Small intestine (tissue), 16 donors: ENCODE measurements at places on chromosomes 16 and 17.

DNA sequence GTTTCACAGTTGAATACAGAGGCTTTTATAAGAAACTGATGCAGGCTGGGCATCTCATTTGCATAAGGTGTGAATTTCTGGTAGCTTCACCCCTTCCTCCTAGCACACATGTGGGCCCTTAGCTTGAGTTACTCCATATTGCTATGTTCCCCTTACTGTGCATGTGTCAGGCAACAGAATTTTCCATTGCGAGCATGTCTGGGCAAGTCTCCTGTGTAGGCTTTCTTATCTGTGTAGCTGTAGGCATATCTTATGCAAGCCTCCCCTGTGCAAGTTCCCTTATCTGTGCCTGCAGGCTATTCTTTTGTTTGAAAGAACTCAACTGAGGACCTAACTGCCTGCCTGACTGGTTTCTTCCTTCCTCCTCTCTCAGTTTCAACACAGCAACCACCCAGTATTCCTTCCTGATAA lies 597.4 kb upstream of the CDH5 start:
- no peak for DNase-seq
- H3K27me3 ChIP-seq, result no peaks in the 10 kb centered on the region
- no peak overlapping the region for H3K27ac ChIP-seq
- no peaks in the 10 kb centered on the region for H3K36me3 ChIP-seq
- H3K4me1 ChIP-seq, result no peaks in the 10 kb centered on the region
- no peak overlapping the region for H3K4me3 ChIP-seq

DNA sequence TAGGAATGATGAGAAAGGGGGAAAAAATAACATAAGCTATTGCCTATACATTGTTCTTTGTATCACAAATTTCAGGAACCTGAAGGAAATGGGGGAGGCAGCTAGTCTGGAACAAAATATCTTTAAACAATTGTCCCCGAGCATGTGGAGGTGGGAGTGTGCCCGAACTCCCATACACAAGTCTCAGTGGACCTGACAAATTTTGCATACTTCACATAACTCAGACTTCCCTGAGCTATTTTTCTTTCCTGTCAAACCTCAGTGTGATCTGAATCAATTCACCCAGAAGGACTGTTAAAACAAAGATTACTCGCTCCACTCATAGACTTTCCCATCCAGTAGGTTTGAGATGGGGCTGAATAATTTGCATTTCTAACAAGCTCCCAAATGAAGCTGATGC lies 1.6 kb upstream of the XPO6 start:
- H3K4me3 ChIP-seq, result no peak overlapping the region
- H3K27me3 ChIP-seq, result no peaks in the 10 kb centered on the region
- no peak for DNase-seq
- H3K27ac ChIP-seq, result no peak overlapping the region

GRCh38 chr17:67476787-67477335 lies 99.8 kb downstream of the PITPNC1 start:
- DNase-seq, result no peak
- H3K27me3 ChIP-seq, result no peaks in the 10 kb centered on the region
- no peak overlapping the region for H3K4me3 ChIP-seq
- H3K4me1 ChIP-seq, result no peaks in the 10 kb centered on the region

GRCh38 chr17:8138374-8138671 lies 13.9 kb downstream of the PER1 start:
- peak overlapping the region; percentile 26 for H3K4me3 ChIP-seq
- no peak overlapping the region for H3K27ac ChIP-seq
- peaks cover 14% of the 10 kb centered on the region for H3K36me3 ChIP-seq
- peaks cover 16% of the 10 kb centered on the region for H3K4me1 ChIP-seq
- no peaks in the 10 kb centered on the region for H3K27me3 ChIP-seq
